ENCODE measurements at places on chromosomes 13 and 19.
A peak's percentile ranks its signal among the peaks of the same experiment; 100 is the strongest.

- DNase-seq = no peak
These were observed 152.2 kb upstream of the UBL3 start for GRCh38 chr13:30002577-30002976.

- no peak for DNase-seq
These were observed 340.6 kb downstream of the ENOX1 start for GRCh38 chr13:43446126-43446525.

DNA sequence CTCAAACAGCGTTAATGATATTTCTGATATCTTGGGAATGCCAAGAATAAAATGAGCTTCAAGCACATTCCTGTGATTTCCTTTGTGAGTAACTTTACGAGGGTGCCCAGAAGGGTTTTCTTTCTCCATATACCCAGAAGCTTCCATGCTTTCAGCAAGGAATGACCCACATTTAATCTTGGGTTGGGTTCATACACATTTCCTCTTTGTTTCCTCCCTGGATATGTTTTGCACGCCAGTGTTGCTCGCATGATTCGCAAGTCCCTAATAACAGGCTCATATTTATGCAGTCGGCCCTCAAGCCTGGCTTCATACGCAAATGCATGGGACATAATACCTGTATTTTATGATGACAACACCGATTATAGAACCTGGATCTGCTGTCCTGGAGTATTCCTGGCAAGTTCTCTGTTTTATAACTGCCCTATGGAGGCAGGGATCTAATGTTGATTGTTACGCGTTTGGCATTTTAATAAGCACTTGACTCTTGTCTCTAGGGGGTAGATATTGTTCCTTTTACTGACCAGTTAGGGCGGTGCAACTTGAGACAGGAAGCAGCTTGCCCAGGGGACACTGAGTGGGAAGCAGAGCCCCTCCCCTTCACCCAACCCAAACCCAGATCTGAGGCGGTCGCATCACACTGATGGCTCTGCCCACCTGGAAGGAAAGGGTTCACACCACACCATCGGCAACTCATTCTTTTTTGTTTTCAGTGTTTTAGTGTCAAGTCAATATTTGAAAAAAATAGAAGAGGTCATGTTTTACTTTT, 220.4 kb upstream of the SOX1 start:
- DNase-seq = no peak

GRCh38 chr19:51375504-51376221, 3.2 kb upstream of the NKG7 start:
- DNase-seq = no peak

GRCh38 chr13:95800436-95800835, 123.5 kb downstream of the DNAJC3 start:
- DNase-seq = no peak

DNA sequence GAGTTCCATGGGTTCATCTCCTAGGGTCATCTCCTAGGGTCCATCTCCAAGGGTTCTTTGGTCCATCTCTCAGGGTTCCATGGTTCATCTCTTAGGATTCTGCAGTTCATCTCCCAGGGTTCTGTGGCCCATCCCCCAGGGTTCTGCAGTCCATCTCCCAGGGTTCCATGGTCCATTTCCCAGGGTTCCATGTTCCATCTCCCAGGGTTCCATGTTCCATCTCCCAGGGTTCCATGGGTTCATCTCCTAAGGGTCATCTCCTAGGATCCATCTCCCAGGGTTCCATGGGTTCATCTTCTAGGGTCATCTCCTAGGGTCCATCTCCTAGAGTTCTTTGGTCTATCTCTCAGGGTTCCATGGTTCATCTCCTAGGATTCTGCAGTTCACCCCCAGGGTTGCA, 4.9 kb downstream of the TMEM59L start:
- DNase-seq = no peak

- no peak for DNase-seq
These were observed 3.2 kb downstream of the ERF start for GRCh38 chr19:42251572-42252358.

DNA sequence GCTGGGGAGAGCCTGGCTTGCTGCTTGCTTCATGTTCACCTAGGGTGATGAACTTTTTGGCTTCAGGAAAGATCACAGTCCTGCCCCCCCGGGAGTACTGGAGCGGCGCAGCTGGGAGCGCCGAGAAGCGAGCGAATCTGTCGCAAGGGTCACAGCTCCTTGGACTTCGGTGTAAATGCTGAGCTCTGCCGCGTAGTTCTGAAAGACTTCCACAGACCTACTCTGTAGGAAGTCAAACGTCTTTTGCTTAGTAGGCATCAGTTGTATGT, 2.7 kb downstream of the ING1 start:
- DNase-seq = no peak

GRCh38 chr19:28508666-28509065, 704.3 kb downstream of the UQCRFS1 start:
- DNase-seq = no peak

- no peak for DNase-seq
These were observed 15.1 kb downstream of the BRCA2 start for GRCh38 chr13:32330441-32330840.

- DNase-seq = no peak
These were observed 14.0 kb downstream of the ZNF552 start for GRCh38 chr19:57800696-57801095.

GRCh38 chr13:40999416-40999815, 19.7 kb downstream of the ELF1 start:
- no peak for DNase-seq

- DNase-seq = no peak
These were observed 699 bp downstream of the IFNL1 start for GRCh38 chr19:39296906-39297305.

GRCh38 chr13:98976941-98977340, 923 bp downstream of the DOCK9 start:
- no peak for DNase-seq

DNA sequence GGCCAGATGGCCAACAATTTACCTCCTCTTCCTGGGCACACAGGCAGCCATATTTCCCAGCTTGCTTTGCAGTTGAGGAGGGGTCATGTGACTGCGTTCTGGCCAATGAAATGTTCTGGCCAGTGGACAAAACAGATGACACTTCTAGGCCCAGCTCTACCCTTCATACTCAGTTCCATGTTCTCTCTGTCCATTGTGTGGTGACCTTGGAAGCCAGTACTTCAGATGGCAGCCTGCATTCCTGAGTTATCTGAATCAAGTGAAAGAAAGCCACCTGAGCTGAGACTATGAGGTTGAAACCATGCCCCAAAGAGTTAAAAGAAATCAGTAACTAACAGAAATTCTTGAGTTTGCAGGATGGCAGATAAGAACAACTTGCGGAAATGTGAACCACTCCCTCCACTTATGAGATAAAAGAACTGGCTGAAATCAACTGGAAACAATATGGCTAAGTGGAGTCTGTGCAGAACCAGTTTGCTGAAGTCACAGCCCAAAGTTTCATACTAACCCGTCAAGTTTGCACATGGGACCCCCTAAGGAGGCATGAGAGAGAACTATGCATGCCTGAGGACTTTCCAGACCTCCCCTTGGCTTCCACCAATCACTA, 8.1 kb downstream of the FAM187B start:
- no peak for DNase-seq

GRCh38 chr13:50521831-50522149, 321.7 kb downstream of the DLEU7 start:
- DNase-seq = no peak

- no peak for DNase-seq
These were observed 275.2 kb upstream of the EDNRB start for GRCh38 chr13:78193846-78194245.

- DNase-seq = no peak
These were observed 346.5 kb downstream of the FOXO1 start for GRCh38 chr13:40319699-40320579.

DNA sequence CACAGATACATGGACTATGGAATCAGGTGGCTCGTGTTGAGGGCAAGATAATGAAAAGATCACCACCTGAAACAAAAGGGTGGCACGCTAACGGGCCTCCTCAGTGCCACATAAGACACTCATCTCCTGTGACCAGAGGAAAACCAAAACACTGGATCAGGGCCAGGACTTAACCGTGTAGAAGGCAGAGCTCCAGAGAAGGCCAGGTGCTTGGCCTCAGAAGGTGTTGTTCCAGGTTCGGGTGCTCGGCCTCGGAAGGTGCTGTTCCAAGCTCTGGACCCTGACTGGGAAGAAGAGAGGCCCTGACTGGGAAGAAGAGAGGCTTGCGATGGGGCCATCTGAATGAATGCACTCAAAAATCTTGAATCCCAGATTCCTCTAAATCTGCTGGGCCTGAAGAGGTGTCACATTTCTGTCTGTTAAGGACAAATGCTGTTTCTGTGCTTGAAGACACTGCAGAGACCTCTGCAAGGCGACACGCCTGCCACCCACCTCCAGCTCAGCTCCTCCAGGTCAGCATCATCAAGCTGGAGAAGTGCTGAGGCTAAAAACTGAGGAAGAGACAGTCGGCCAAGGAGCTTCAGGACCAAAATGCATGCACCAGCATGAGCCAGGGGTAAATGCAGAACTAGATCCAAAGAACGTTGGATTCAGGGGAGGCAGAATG, 2.7 kb upstream of the RASA3 start:
- no peak for DNase-seq

DNA sequence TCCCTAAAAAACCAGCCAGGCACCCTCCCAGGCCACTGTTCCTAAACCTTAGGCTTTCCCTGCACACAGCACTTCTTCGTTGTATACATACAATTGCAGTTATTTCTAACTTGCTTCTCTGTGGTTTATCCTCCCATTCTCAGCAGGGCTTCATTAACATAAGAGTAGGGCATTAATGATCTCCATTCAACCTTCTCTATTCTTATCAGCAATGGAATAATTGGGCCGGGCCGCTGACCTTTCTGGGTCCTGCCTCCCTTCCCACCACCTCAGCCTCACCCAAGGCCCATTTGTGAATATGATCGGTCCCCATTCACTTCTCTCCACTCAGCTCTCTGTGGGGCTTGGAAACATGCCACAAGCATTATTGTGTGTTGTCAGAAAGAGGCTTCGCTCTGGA, 184.2 kb downstream of the SUCLA2 start:
- DNase-seq = no peak

DNA sequence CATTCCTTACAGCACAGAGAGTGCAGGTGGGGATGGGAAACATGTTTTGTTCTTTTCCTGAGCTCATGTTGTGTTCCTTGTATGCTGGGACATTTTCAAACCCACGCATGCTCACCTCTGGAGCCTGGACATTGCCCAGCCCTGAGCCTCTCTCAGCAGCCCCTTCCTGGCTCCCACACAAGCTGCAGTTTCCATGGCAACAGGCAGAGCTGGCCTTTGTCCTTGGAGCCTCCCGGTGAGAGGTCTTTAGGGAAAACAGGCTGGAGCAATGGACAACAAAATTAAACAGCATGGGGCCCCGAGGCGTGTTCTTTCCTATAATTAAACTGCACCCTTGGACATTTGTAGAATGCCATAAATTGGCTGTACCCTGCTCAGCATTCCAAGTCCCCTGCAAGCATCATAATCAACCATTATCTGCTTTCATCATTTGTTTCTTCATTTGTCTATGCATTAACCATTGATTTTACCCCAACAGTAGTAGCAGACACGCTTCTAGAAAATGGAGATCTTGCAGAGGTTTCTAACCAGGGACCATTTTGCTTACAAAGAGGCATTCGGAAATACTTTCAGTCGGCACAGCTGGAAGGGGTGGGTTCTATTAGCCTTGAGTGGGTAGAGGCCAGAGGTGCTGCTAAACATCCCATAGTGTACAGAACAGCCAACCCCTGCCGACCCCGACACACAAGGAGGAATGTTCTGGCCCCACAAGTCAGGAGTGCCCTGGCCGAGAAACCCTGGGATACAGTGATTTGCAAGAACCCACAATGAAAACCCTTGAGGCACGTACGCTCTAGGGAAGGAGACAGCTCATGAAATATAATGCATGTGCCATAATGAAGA, 133.4 kb upstream of the PEG3 start:
- DNase-seq = no peak

DNA sequence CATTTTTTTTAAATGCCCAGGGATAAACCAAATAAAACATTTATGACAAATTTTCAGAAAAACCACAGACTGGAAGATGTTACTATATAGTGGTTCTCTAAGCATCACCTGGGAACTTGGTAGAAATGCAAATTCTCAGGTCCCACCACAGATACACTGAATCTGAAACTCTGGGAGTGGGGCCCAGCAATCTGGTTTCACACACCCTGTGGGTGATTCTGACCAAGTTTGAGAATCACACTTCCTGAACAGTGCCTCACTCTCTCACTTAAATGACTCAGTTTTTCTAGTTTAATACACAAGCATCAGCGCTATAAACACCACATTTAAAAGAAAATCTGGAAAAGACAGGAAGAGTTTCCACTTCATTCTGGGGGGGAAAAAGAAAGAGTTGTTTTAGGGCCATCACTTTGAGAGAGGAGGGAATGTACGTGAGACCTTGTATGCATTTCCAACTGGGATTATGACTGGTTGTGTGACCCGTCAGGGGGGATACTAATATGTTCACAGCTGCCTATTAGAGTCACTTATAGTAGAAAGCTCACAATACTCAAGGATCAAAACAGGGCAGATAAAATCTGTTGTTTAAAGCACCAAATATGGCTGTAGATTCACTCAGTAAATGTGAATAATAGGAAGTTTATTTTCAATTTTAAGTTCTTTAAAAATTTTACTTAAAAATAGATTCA, 567.7 kb downstream of the GPC6 start:
- no peak for DNase-seq

GRCh38 chr13:97653443-97654140, 219.6 kb downstream of the RAP2A start:
- DNase-seq = no peak

GRCh38 chr13:30818323-30818960, 83.1 kb downstream of the ALOX5AP start:
- no peak for DNase-seq

- DNase-seq = no peak
These were observed 789.7 kb upstream of the PRR20A start for GRCh38 chr13:56351041-56351440.

- peak; percentile 84 for DNase-seq
These were observed 11.8 kb downstream of the LRRC4B start for GRCh38 chr19:50556282-50557008.

- DNase-seq = no peak
These were observed 77.0 kb downstream of the TM9SF2 start for GRCh38 chr13:99577934-99578917.

DNA sequence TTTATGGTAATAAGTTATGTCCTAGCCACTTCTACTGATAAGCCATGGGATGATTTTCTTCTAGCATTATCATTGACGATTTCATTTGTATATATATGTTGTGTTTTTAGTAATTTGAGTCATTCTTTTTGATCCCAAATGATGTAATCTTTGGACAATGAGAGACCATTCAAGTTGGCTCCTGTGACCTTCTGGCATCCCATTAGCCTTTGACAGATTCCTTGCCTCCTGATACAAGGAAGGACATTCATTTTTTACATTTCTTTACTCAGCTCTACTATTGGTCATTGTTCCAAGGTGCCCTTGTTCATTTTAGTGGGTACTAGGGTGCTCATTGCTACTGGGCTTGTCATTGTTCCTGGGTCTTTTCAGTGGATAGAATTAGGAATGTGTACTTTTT, 35.3 kb upstream of the MYCBP2 start:
- DNase-seq = no peak

Data from germinal center (tissue), 1 donor.